ENCODE measurements at places on chromosomes 5 and 9. TPM values are rescaled to one million over a fixed set of nuclear protein-coding genes. Genes with fewer than 3 reads are reported as not detected.

DNA sequence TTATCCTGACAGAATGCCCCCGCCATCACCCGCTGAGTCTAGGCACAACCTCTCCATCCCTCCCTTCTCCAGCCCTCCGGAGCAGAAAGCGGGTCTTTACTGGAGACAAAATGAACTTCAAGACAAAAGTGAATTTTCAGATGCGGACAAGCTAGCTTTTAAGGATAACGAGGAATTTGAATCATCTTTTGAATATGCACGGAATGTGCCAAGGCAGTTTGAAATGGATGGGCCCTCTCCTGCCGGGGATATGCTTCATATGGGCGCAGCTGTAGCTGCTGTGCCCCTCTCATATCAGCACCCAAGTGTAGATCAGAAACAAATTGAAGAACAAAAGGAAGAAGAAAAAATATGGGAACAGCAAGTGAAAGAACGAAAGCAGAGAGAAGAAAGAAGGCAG, 37.5 kb downstream of the CPLANE1 start:
- DNase-seq: no peak
- no peaks in the 10 kb centered on the region for H3K27me3 ChIP-seq
- H3K36me3 ChIP-seq: peaks cover 30% of the 10 kb centered on the region
- no peak overlapping the region for H3K4me3 ChIP-seq
- peak overlapping the region; percentile 68 for H3K27ac ChIP-seq

DNA sequence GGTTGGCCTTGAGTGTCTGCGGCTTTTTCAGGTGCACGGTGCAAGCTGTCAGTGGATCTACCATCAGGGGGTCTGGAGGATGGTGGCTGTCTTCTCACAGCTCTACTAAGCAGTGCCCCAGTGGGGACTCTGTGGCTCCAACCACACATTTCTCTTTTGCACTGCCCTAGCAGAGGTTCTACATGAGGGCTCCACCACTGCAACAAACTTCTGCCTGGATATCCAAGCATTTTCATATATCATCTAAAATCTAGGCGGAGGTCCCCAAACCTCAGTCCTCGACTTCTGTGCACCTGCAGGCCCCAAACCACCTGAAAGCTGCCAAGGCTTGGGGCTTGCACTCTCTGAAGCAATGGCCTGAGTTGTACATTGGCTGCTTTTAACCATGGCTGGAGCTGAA, 601.5 kb downstream of the MTRR start:
- no peak for DNase-seq
- H3K27me3 ChIP-seq: no peaks in the 10 kb centered on the region
- no peak overlapping the region for H3K27ac ChIP-seq
- peaks cover 2% of the 10 kb centered on the region for H3K36me3 ChIP-seq
- H3K4me3 ChIP-seq: no peak overlapping the region

- H3K36me3 ChIP-seq: no peaks in the 10 kb centered on the region
- DNase-seq: no peak
- H3K27ac ChIP-seq: no peak overlapping the region
- H3K4me1 ChIP-seq: no peaks in the 10 kb centered on the region
- no peaks in the 10 kb centered on the region for H3K27me3 ChIP-seq
These were observed 20.3 kb upstream of the NINJ1 start for GRCh38 chr9:93154293-93154903.

- no peaks in the 10 kb centered on the region for H3K36me3 ChIP-seq
- peaks cover 13% of the 10 kb centered on the region for H3K4me1 ChIP-seq
- no peak within 1 kb of the TSS for H3K27ac ChIP-seq
- no peak for DNase-seq
These were observed at the start of gene NIPAL4 for GRCh38 chr5:157459715-157460599. NIPAL4 (plus strand) TSS chr5:157460213; CDS start chr5:157460321, 108 bp downstream.

GRCh38 chr5:131532031-131532640, 102.9 kb downstream of the RAPGEF6 start:
- no peak for DNase-seq
- no peak overlapping the region for H3K4me3 ChIP-seq
- H3K27me3 ChIP-seq: no peaks in the 10 kb centered on the region
- no peaks in the 10 kb centered on the region for H3K36me3 ChIP-seq
- H3K27ac ChIP-seq: peak overlapping the region; percentile 28

GRCh38 chr9:132018957-132019405, 60.7 kb downstream of the MED27 start:
- no peak overlapping the region for H3K27ac ChIP-seq
- H3K36me3 ChIP-seq: no peaks in the 10 kb centered on the region

DNA sequence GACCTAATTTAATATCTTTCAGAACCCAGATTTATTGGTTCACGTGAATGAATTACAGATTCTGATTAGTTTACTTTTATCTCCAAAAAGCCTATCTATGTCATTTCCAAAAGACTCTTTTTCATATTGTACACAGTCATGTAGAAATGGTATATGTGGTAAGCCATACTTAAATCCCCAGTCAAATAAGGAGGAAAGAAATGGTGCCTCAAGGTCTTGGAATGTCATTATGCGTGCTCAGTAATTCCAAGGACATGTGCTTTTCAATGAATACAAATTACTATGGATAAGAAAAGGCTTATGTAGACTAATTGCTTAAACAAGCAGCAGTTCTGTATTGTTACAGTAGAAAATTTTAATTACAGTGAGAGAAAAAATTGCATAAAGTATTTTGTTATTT, 64.1 kb upstream of the TYRP1 start:
- peaks cover 13% of the 10 kb centered on the region for H3K4me1 ChIP-seq
- no peak overlapping the region for H3K27ac ChIP-seq
- no peaks in the 10 kb centered on the region for H3K27me3 ChIP-seq
- no peaks in the 10 kb centered on the region for H3K36me3 ChIP-seq
- no peak overlapping the region for H3K4me3 ChIP-seq

DNA sequence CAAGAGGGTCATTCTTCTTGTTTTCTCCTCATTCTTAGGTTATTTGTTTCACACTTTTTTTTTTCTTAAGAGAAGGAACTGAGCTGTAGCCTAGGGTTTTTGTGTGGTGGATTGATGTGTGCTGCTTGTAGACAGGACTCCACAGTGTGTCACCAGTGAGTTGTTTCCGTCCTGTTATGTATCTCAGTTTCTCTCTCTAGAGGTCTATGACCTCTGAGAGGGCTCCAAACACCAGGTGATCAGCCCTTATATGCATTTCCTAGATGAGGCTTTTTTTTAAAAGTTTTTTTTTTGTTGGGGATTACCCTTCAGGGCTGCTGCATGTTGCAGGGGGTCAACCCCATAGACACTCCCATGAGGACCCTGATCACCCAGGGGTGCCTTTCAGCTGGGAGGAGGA, 124.2 kb upstream of the MAST4 start:
- H3K4me3 ChIP-seq: no peak overlapping the region
- no peak overlapping the region for H3K27ac ChIP-seq
- DNase-seq: no peak
- peaks cover 5% of the 10 kb centered on the region for H3K36me3 ChIP-seq

- no peaks in the 10 kb centered on the region for H3K36me3 ChIP-seq
- no peak overlapping the region for H3K4me3 ChIP-seq
- H3K4me1 ChIP-seq: peaks cover 10% of the 10 kb centered on the region
- DNase-seq: no peak
- no peak overlapping the region for H3K27ac ChIP-seq
These were observed 640.4 kb upstream of the CDH10 start for GRCh38 chr5:25285136-25285535.

GRCh38 chr5:32027093-32027716, 146.9 kb downstream of the GOLPH3 start:
- H3K36me3 ChIP-seq: no peaks in the 10 kb centered on the region
- no peak for DNase-seq
- peaks cover 23% of the 10 kb centered on the region for H3K4me1 ChIP-seq
- peak overlapping the region; percentile 81 for H3K27ac ChIP-seq
- H3K4me3 ChIP-seq: no peak overlapping the region

DNA sequence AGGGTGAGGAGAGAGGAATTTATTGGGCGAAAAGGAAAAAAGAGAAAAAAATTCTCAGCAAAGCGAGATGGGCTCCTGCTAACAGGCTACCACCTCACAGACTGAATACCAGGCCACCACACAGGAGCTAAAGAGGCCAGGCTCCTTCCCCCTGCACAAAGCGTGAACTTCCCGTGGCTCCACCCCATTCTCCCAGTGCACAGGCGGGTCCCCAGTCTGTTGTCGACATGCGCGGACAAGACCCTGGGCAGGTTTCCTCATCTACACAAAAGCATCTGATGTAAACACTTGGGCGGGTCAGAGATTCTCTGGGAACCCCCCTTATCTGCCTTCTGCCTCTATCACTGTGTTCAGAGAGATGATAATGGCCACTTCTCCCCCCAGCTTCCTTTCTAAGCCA, 34.2 kb downstream of the IL31RA start:
- DNase-seq: no peak
- H3K27ac ChIP-seq: no peak overlapping the region
- H3K27me3 ChIP-seq: no peaks in the 10 kb centered on the region
- H3K4me3 ChIP-seq: no peak overlapping the region
- no peaks in the 10 kb centered on the region for H3K36me3 ChIP-seq

- no peak overlapping the region for H3K4me3 ChIP-seq
- H3K4me1 ChIP-seq: peaks cover 8% of the 10 kb centered on the region
- no peak for DNase-seq
- no peaks in the 10 kb centered on the region for H3K36me3 ChIP-seq
These were observed 233.8 kb downstream of the HSPA4 start for GRCh38 chr5:133285583-133286021.

- no peaks in the 10 kb centered on the region for H3K4me1 ChIP-seq
- DNase-seq: no peak
- H3K27ac ChIP-seq: no peak overlapping the region
- H3K4me3 ChIP-seq: no peak overlapping the region
These were observed 105.2 kb downstream of the ST8SIA4 start for GRCh38 chr5:100797861-100798260.

DNA sequence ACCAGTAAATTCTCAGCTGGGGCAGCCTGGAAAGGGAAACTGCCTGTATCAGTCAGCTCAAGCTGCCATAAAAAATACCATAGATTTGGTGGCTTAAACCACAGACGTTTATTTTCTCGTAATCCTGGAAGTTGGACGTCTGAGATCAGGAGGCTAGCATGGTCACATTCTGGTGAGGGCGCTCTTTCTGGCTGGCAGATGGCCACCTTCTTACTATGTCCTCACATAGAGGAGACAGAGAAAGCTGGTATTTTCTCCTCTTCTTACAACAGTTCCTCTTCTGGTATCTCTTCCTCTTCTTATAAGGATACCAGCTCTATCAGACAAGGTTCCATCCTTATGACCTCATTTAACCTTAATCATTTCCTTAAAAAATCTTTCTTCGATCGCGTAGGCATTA, 50.5 kb upstream of the RFX3 start:
- H3K4me3 ChIP-seq: no peak overlapping the region
- H3K27me3 ChIP-seq: no peaks in the 10 kb centered on the region
- no peak overlapping the region for H3K27ac ChIP-seq
- no peak for DNase-seq

- H3K4me1 ChIP-seq: peaks cover 16% of the 10 kb centered on the region
- no peaks in the 10 kb centered on the region for H3K27me3 ChIP-seq
- no peak for DNase-seq
- no peaks in the 10 kb centered on the region for H3K36me3 ChIP-seq
These were observed 66.4 kb upstream of the TMC1 start for GRCh38 chr9:72454871-72455491.

- H3K4me1 ChIP-seq: peaks cover 26% of the 10 kb centered on the region
- DNase-seq: no peak
- H3K4me3 ChIP-seq: no peak overlapping the region
- H3K36me3 ChIP-seq: no peaks in the 10 kb centered on the region
- H3K27ac ChIP-seq: no peak overlapping the region
These were observed 286.8 kb upstream of the PANK3 start for GRCh38 chr5:168865968-168866367.

DNA sequence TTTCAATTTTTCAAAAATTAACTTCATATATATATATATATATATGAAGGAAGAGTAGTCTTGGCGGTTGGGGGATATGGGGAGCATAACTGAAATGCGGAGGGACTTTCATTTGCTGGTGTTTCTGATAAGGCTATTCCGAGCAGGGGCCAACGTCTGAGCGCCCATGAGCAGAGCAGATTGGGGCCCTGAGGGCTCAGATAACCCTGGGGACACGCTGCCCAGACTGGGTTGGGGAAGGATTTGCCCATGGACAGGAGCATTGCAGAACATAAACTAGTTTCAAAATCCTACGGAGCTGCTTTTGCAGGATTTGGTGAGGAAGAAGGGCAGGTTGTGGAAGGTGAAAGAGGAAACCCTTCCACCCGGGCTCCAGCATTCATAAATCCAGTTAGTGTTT, 240.2 kb downstream of the IRX1 start:
- no peak overlapping the region for H3K4me3 ChIP-seq
- no peak for DNase-seq
- H3K36me3 ChIP-seq: no peaks in the 10 kb centered on the region
- peaks cover 23% of the 10 kb centered on the region for H3K4me1 ChIP-seq
- H3K27me3 ChIP-seq: no peaks in the 10 kb centered on the region

DNA sequence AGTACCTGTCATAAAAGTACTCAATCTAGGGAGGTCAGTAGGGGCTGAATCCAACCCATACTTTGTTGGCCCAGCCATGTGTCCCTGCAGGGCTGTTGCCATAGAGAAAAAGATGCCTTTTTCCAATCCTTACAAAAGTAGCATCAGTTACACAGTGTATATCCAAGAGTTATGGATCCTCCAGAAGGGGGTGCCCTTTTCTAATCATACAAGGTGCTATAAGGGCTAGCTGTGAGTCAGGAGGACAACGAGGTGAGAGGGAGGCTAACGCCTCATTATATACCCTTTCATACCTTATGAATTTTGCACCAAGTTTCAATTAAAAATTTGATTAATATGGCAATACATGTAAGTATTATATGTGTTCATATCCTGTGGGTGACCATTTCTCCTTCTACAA, 4.8 kb downstream of the KIAA0825 start:
- no peak for DNase-seq
- H3K4me3 ChIP-seq: no peak overlapping the region
- no peaks in the 10 kb centered on the region for H3K36me3 ChIP-seq
- no peak overlapping the region for H3K27ac ChIP-seq
- H3K27me3 ChIP-seq: no peaks in the 10 kb centered on the region

The GRM6 gene
- not detected for total RNA-seq

The PRRX2 gene
- total RNA-seq: 10.1 TPM

The FBP2 gene
- not detected for total RNA-seq

The TMEM174 gene
- total RNA-seq: not detected

The MAMDC2 gene
- total RNA-seq: 0.58 TPM

The BARHL1 gene
- total RNA-seq: 0.11 TPM

The HACD4 gene
- 3.0 TPM for total RNA-seq

The PRDM9 gene
- not detected for total RNA-seq

The PAPPA gene
- total RNA-seq: 3.2 TPM

The HTR1A gene
- 0.13 TPM for total RNA-seq

The PCDHAC1 gene
- 10.1 TPM for total RNA-seq

The RNF208 gene
- 13.9 TPM for total RNA-seq

The C9orf72 gene
- 22.9 TPM for total RNA-seq

The APBA1 gene
- 18.4 TPM for total RNA-seq

The SLC36A3 gene
- not detected for total RNA-seq

The KCNV2 gene
- not detected for total RNA-seq

The LCP2 gene
- not detected for total RNA-seq
